ENCODE measurements at places on chromosomes 3 and 15.

GRCh38 chr15:59378855-59379254, 6.2 kb upstream of the MYO1E start:
- no peak for DNase-seq

DNA sequence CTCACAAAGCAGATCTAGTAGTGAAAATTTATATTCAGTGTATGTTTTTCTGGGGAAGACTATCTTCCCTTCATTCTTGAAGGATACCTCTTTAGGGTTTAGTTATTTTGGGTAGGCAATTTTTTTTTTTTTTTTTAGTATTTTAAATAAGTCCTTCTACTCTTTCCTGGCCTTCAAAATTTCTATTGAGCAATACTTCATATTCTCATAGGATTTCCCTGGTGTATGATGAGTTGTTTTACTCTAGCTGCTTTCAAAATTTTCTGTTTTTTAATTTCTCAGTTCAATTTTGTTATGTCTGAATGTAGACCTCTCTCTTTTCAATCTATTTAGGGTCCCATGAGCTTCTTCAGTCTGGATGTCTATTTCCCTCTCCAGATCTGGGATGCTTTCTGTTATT, 74.3 kb upstream of the PLSCR4 start:
- no peak for DNase-seq

GRCh38 chr3:66021731-66022131, 17.0 kb downstream of the MAGI1 start:
- DNase-seq: no peak

DNA sequence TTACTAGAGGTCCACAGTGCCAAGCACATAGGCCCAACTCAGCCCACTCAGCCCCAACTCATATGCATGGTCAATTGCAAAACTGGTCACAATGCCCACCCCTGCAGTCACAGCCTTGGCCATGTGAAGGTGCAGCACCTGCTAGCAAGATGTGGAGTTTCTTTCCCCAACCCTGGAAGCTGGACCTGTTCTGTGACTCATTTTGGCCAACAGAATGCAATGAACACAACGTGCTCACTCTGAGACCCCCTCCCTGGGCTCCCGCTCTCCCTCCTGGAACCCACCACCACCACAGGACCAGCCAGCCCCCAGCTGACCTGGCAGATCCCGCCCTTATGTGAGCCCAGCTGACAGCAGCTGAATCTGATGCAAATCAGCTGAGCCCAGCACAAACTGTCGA, 34.4 kb downstream of the ALDH1L1 start:
- no peak for DNase-seq

GRCh38 chr3:114642951-114643741, 349.3 kb downstream of the TIGIT start:
- no peak for DNase-seq

DNA sequence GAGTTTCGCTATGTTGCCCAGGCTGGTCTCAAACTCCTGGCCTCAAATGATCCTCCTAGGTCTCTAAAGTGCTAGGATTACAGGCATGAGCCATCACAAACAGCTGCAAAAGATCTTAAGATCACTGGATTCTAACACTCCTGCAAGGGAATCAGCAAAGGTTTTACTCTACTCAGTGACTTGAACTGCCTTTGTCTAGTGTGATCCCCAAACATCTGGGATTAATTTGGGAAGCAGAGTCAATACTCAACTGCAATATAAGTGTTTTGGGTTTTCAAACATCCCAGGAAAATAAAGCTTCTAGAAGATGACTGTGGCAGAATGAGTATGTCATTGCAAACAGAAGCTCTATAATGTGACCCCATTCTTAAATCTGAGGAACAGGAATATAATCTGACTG, 7.2 kb downstream of the SPG21 start:
- no peak for DNase-seq

DNA sequence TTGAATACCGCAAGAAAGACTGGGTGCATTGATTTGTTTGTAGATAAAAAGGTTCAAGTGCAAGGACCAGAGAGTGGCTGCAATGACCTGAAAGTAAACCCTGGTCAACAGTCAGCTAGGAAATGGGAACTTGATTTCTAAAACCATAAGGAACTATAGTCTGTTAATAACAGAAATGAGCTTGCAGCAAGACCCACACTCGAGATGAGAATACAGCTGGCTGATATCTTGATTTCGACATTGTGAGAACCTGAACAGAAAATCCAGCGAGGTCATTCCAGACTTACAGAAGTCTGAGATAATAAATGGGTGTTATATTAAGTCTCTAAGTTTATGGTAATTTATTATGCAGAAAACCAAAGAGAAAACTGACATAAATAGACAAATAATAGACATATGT, 177.3 kb downstream of the NFKBIZ start:
- no peak for DNase-seq

DNA sequence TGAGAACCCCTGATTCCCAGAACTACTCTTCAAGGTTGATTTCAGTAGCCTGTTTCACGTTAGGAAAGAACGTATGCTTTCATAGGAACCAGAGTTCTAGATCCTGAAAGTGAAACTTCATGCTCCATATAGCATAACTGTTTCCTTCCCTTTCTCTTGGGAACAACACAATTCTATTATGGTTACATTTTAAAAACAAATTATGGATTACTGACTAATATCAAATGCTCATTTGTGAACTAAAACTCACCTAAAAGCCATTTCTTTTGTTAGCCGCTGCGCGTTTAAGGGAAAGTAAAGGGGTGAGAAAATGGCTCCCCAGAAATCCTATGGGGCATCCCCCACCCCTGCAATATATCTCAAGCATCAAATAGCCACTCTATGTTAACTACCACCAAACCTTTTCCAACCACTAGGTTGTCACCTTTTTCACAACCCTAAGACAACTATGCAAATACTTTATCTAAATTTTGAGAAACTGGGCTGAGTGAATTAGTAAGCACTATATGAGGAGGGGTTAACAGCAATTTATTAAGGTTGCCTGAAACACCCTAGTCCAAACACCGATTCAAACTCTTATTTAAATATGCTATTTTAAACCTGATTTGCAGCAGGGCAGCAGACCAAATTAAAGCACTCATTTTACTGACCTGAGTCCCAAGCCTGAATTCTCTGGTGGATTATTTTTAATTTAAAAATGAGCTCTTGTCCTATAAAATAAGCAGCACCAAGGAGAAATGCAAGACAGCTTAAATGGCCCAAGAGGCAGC, 2.4 kb downstream of the SIAH2 start:
- no peak for DNase-seq

GRCh38 chr3:136022529-136023263, 57.2 kb downstream of the PPP2R3A start:
- DNase-seq: no peak

- no peak for DNase-seq
Measured at GRCh38 chr3:134885877-134886621, 91.0 kb downstream of the EPHB1 start.

- DNase-seq: peak; percentile 48
Measured at GRCh38 chr3:102163039-102163817, 271.6 kb upstream of the ZPLD1 start.

- no peak for DNase-seq
Measured at GRCh38 chr3:60421749-60422446, 829.4 kb downstream of the FHIT start.

- peak; percentile 95 for DNase-seq
Measured at GRCh38 chr3:170869645-170870593, at the start of gene RPL22L1. Gene RPL22L1, minus strand, starts transcription at chr3:170870195. Its CDS starts 28 bp downstream, at chr3:170870167.

- no peak for DNase-seq
Measured at GRCh38 chr15:29687204-29687815, 135.0 kb downstream of the TJP1 start.

GRCh38 chr15:49750553-49750952, 129.7 kb downstream of the DTWD1 start:
- no peak for DNase-seq

DNA sequence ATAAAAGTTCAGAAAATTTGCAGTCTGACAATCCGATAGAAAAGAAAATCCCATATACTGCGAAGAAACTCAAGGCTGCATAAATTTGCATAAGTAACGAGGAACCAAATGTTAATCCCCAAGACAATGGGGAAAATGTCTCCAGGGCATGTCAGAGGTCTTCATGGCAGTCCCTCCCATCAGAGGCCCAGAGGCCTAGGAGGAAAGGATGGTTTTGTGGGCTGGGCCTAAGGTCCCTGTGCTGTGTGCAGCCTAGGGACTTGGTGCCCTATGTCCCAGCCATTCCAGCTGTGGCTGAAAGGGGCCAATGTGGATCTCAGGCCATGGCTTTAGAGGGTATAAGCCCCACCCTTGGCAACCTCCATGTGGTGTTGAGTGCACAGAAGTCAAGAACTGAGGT, 21.3 kb upstream of the CCR4 start:
- DNase-seq: no peak

GRCh38 chr15:44909423-44909822, 47.1 kb upstream of the TERB2 start:
- DNase-seq: no peak

- no peak for DNase-seq
Measured at GRCh38 chr3:21226086-21226485, 524.9 kb downstream of the ZNF385D start.

DNA sequence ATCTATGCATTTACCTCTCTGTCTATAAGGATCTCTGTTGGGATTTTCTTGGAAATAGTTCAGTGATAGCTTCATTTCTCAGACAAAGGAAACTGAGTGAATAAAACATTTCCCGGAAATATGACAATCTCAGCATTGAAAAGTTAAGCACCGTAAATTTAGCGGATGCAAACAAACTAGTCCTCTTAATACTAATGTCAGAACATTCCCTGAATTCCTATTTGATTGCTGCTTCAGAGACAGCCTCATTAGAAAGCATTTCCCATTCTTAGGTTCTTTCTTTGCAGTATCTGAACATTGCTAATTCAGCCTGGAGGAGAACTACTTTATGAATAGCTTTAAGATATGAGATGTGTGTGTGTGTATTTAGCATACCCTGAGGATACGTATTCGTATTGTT, 101.3 kb downstream of the NR2F2 start:
- DNase-seq: no peak

DNA sequence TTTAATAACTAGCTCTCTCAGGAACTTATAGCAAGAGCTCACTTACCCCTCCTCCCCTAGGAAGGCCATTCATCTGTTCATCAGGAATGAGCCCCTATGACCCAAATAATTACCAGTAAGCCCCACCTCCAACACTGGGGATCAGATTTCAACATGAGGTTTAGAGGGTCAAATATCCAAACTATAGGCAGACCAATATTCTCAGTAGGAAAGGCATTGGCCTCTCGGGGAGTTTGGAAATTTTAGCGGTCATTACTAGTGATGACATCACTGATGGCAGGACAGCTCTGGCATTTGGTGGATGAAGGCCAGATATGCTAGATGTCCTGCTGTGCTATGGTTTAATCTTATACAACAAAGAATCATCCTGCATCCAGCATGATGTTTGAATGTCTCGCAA, 15.2 kb upstream of the CD47 start:
- DNase-seq: no peak

GRCh38 chr3:87796843-87797185, 262.0 kb downstream of the CGGBP1 start:
- no peak for DNase-seq

DNA sequence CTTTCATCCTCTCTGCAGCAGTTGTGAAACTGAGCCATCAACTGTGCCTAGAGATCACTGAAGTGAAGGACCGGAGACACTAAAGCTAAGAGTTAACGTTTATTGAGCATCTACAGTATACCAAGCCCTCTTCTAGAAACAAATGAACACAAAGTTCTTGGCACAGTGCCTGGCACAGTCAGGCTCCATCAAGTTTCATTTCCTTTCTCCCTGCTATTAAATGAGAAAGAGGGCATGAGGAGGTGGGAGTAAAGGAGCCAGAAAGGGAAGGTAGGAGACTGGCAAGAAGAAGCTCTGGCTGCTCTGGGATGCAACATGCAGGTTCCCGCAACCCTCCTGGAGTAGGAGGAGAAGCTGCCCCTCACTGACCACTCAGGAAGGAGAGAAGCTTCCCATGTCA, 30.6 kb downstream of the CYP19A1 start:
- no peak for DNase-seq
